KBM-7 (cell line): ENCODE measurements at places on chromosomes 16 and 17.

GRCh38 chr16:55392701-55393100 lies 68.7 kb downstream of the IRX6 start:
- no peak for DNase-seq

GRCh38 chr17:28724500-28725165 lies 1.4 kb downstream of the TLCD1 start:
- DNase-seq: no peak

DNA sequence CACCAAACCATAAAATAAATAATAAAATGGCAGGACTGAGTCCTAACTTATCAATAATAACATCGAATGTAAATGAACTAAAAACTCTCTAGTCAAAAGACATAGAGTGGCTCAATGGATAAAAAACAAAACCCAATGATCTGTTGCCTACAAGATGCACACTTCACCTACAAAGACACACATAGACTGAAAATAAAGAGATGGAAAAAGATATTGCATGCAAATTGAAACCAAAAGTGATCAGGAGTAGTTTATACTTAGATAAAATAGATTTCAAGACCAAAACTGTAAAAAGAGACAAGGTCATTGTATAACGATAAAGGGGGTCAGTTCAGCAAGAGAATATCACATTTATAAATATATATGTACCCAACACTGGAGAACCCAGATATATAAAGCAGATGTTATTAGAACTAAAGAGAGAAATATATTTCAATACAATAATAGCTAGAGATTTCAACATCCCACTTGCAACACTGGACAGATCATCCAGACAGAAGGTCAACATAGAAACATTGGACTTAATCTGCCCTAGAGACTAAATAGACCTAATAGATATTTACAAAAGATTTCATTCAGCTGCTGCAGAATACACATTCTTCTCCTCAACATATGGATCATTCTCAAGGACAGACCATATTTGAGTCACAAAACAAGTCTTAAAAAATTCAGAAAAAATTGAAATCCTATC lies 29.8 kb downstream of the SLC47A2 start:
- DNase-seq: no peak

- DNase-seq: no peak
Measured at GRCh38 chr16:84228256-84228838, 11.5 kb downstream of the KCNG4 start.

DNA sequence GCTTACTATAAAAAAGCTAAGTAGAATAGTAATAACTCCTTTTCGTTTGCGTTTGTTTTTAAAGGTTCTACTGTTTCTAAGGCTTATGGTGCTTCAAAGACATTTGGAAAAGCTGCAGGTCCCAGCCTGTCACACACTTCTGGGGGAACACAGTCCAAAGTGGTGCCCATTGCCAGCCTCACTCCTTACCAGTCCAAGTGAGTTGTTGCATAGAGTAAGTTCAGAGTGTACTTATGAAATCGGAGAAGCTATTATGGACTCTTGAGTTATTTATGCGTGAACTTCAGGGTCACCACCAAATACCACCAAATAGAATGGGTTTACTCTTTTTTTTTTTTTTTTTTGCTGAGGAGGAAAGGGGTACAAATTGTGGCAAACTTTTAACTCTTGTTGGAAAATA lies 45.8 kb downstream of the RPA1 start:
- no peak for DNase-seq

DNA sequence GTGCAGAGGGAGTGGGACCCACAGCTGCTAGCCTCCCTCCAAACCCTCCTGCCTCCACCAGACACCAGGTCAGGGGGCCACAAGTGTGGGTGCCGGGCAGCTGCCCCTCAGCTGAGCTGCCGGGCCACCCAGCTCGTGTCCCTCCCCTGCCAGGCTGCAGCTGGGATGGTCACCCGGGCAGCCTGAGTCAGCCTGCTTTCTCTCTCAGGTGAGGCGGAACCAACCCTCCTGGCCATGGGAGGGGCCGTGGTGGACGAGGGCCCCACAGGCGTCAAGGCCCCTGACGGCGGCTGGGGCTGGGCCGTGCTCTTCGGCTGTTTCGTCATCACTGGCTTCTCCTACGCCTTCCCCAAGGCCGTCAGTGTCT lies 6.9 kb downstream of the SLC16A3 start:
- DNase-seq: no peak

DNA sequence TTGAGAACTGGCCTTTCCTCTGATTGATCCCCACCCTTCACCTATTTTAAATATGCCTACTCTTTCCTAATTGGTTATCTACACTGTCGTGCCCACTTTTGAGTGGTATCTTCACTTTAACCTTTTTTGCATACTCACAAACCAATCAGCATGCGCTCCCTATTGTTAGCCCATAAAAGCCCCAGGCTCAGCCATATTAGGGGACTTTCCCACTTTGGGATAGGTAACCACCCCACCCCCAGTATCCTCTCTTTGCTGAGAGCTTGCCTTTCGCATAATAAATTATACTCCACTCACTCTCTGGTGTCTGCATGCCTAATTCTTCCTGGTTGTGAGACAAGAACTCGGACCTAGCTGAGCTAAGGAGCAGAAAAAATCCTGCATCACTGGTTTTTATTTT lies 59.5 kb upstream of the NOL11 start:
- no peak for DNase-seq

DNA sequence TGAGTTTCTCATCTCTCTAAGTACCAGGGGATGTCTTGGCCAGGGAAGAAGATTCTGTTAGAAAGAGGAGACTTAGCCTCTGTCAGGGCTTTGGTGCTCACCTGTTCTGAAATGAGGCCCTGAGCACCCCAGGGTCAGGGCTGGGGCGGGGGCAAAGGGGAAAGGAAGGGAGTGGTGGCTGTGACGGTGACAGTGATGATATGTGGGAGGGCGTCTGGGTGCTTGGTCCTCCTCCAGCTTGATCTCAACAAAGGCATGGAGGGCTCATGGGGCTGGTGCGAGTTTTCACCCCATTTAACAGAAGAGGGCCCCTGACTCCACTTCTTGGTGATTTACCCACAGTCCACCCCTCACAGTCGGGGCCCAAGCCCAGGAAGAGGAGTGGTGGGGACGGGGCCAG lies 15.1 kb downstream of the SOX8 start:
- no peak for DNase-seq

DNA sequence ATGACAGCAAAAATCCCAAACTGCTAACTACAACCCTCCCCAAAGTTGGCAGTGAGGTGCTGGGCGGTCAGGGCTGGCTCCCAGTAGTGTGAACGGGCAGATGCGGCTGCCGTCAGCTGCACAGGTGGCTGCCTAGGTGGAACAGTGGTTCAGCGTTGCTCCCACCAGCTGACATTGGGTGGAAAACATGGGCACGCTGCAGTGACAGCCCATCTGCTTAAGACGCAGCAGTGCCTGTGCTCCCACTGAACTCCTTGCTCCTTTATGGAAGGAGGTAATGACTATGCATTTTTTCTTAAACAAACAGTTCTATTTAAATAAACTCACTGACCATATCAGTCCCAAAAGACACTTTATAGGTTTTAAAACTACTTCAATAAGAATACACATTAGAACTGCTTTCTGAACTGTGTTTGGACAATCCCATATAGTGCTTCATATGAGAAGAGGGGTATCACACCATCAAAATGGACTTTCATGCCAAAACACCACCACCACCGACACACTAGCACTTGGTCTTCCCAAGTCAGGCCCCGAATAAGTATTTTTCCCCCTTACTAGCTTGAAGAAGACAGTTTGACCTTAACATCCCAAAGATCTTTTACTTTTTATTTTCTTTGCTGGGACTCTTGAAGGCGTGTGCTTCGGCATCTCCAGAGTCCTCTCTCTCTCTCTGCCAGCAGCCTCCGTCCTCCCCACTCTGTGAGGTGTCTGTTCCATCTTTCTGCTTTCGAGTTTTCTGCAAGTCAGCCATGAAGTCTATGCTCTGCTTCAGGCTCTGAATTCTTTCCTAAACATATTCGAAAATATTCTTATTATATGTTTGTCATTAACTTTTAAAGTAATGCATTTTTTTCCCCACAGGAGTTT lies 34.4 kb downstream of the BRD7 start:
- no peak for DNase-seq

DNA sequence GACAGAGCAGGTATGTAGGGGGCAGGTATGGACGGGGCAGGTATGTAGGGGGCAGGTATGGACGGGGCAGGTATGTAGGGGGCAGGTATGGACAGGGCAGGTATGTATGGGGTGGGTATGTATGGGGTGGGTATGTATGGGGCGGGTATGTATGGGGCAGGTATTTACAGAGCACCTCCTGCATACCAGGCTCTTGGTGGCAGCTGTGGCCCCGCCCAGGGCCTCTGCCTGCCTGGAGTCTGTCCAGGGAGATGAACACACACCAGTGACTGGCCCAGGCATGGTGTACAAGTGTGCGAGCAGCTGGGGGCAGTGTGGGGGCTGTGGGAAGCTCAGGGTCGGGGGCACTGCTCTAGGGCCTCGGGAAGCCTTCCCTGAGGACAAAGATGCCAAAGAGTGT lies 4.4 kb downstream of the RPL3L start:
- DNase-seq: no peak

- DNase-seq: no peak
Measured at GRCh38 chr17:50766222-50767023, 895 bp downstream of the ANKRD40CL start.

DNA sequence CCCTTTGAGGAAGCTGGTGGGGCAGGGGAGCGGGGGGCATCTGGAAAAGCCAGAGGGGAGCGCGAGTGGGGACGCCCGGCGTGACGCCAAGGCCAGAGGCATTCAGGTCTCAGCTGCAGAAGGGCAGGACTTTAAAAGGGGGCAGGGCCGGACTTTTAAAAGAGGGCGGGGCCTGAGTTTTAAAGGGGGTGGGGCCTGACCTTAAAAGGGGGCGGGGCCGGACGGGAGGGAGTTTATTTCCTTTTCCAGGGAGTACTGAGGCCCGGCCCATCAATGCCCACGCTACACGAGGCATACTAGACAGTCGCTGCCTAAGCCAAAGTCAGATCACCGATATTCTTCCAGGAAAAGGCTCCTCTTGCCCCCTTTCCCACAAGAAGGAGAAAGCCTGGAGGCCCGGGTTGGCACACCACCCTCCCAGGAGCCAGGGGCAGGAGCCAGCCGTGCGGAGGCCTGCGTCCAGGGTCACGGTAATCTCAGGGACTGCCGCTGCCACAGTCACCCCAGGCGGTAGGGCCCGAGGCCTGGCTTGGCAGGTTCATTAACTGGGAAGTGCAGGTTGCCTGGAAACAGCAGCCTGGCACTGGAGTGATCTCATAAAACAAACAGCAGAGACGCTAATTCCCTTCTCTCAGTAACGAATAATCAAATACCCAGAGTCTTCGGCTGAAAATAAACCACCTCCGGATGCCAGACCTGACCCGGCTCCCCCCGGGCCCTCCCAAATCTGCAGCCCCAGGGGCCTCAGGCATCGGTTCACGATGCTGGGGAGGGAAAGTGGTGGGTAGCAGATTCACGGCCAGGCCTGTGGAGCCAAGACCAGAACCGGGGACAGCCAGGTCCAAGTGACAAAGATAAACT lies 90.7 kb downstream of the TIMM22 start:
- no peak for DNase-seq

- no peak for DNase-seq
Measured at GRCh38 chr17:72104164-72104862, 16.5 kb upstream of the SOX9 start.

GRCh38 chr16:19167710-19168370 lies at the start of gene SYT17:
Gene SYT17 (plus strand): TSS chr16:19168240. CDS start chr16:19168647, 407 bp downstream.
- peak; percentile 85 for DNase-seq

GRCh38 chr17:66557200-66557599 lies 254.8 kb downstream of the PRKCA start:
- no peak for DNase-seq

DNA sequence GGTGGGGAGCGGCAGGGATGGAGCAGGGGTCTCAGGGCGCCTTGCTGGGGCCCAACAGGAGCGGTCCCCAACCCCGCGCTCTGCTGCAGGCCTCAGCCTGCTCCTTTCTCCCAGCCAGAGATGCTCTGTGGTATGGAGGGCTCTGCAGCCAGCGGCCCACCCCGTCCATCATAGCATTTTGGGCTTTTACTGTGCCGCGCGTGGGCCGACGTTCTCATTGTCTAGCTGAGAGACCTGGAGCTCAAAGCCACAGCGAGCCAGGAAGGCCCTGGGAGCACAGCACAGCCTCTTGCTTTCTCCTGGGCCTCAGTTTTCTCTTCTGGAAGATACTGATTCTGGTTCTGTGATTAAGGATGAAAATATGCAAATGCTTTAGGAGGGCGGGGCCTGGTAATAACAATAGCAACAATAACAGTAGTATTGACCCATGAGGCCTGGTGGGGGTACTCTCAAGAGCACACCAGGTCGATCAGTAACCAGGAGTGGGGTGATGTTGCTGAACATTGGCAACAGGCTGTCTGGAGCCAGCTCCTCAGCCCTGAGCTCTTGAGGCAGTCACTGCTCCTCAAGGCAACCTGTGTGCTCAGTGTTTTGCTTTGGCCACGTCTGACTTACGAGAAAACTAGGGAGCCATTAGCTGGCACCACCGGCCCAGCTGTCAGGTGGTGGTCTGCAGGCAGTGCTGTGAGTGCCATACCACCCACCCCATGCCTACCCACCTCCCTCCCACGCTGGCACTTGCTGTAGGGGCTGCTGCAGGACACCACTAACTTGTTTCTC lies 1.1 kb upstream of the RASD1 start:
- DNase-seq: no peak

- no peak for DNase-seq
Measured at GRCh38 chr17:81447331-81447933, 52.2 kb downstream of the BAHCC1 start.

DNA sequence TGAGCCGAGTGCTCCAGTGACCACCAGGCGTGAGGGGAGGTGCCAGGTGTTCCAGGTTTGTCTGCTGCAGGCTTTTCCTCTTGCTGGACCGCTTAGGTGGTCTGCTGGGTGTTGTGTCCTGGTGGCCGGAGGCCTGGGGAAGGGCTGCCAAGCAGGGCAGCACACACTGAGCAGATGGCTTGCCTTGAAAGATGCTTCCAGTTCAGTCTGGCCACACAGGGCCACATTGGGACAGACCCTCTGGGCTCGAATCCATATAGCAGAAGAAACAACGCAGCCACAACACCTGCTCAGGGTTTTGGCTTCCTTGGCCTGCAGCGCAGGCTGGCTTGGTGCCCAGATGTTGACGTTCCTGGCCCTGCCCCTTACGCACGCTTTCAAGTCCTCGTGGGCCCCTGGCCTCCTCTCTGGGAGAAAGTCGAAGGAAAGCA lies 24.8 kb downstream of the GINS2 start:
- no peak for DNase-seq

DNA sequence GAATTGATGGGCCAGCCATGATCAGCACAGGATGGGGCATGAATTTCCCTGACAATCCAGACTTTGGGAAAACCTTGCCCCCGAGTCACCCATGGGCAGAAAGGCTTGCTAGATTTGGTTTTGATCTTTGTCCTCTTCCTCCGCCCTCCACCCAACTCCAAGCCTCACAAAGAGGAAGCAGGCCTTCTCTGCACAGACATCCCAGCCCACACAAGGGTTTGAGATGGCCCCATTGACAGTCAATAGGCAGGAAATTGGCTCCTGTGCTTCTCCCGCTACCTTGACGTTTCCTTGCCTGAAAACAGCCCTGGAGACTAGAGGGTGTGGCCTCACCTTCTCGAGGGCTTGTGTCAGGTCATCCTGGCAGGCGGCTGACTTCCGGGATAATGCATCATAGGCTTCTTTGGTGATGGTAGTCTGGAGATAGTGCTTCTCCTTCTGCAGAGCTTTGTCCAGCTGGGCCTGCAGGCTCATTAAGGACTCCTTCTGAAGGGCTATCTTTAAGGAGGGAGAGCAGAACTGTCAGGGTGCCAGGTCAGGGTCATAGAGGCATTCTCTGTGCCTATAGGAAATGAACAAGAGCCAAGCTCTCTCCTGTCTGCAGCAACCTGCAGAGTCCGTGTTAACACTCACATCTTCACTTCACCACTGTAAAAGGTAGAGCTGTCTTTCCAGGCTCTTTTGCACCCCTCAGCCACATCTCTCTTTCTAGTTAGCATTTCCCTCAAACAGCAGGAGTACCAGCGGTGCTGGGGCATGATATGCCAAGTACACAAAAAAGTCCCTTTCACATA lies 32.2 kb downstream of the DHX38 start:
- DNase-seq: no peak
